ENCODE measurements at places on chromosomes 1 and 21.

- DNase-seq: no peak
These were observed 20.6 kb upstream of the CRB1 start for GRCh38 chr1:197247465-197247864.

GRCh38 chr1:174740249-174740968, 259.3 kb upstream of the CACYBP start:
- peak; percentile 54 for DNase-seq

DNA sequence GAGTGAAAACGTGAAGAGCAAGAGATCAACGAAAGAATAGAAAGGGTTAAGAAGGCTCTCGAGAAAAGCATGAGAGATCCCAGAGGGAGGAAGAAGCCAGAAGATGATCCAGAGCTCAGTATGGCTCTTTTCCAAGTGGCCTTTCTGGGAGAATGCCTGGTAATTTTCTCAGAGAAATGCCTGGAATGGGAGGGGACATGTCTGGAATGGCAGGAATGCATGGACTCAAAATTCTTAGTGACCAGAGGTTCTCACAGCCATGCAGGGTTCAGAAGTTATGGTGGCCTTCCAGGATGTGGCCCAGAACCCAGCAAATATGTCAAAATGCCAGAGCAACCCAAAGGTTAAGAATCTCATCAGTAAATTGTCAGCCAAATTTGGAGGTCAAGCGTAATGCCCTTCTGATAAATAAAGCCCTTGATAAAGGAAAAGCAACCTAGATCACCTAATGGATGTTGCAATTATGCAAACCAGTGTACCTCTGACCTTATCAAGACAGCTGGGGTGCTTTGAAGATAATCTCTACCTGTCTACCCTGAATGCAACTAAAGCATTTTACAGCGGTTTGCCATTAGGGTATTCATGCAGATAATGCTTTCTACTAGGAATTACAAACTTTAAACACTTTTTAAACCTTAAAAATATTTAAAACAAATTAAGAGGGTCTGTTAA, 53.1 kb downstream of the NBPF6 start:
- DNase-seq: peak; percentile 88

- DNase-seq: no peak
These were observed 74.7 kb upstream of the OLFM3 start for GRCh38 chr1:102071451-102071850.

- DNase-seq: no peak
These were observed 954.9 kb downstream of the ADGRL2 start for GRCh38 chr1:82755671-82756070.

GRCh38 chr1:53616927-53617326, 122.0 kb downstream of the GLIS1 start:
- no peak for DNase-seq

GRCh38 chr1:248593226-248593625, 4.3 kb downstream of the OR2T10 start:
- DNase-seq: no peak

GRCh38 chr1:206829875-206830274, 35.5 kb upstream of the IL20 start:
- no peak for DNase-seq

- no peak for DNase-seq
These were observed 12.8 kb downstream of the SH2D1B start for GRCh38 chr1:162398999-162399580.

GRCh38 chr1:113091988-113092594, 19.1 kb downstream of the LRIG2 start:
- no peak for DNase-seq

GRCh38 chr21:32602099-32602498, 10.1 kb downstream of the CFAP298 start:
- no peak for DNase-seq

DNA sequence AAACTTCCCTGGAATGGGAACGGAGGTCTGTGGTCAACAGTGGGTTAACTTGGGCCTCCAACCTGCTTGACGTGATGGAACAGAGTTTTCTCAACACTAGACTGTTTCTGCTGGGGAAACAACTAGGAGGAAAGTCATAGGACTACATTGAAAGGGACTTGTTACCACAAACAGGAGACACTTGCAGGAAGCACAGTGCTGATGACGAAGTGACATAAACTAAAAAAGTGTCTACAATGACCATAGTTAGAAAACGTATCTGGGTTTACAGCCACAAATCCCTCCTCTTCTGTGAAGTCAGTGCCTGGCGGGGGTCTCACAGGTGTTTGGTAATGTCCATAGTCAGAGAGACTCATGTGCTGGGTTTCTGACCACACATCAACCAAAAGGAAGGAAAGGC, 86.3 kb downstream of the FCRL5 start:
- no peak for DNase-seq

GRCh38 chr21:37153935-37154350, 80.9 kb downstream of the TTC3 start:
- peak; percentile 10 for DNase-seq

DNA sequence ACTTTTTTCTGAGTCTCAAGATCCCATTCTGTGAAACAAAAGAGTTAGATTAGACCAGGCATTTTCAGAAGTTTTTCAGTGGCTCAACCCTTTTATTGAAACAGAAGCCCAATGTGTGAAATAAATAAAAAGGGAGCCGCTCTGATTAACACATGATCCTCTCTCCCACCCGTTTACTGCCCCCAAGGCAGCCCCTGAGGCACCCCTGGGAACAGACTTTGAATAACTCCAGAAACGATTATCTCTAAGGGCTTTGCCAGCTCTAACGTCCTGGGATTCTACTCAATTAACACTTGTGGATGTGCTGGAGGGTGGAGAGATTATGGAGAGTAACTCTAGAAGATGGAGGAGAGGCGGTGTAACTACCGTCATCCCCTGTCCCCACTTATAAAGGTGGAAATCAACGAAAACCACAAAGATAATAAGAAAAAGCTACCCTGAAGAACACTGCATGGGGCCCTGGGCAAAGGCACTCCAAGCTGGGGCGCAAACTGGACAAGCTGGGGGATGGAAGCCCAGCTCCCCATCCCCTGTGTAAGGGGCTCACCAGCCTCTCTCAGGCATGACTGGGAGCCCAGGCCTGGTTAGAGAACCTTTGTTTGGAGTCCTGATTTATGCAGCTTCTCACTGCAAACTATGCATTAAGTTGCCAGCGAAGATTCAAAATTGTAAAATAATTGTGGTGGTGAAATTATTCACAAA, 39.0 kb upstream of the GRIK3 start:
- no peak for DNase-seq

DNA sequence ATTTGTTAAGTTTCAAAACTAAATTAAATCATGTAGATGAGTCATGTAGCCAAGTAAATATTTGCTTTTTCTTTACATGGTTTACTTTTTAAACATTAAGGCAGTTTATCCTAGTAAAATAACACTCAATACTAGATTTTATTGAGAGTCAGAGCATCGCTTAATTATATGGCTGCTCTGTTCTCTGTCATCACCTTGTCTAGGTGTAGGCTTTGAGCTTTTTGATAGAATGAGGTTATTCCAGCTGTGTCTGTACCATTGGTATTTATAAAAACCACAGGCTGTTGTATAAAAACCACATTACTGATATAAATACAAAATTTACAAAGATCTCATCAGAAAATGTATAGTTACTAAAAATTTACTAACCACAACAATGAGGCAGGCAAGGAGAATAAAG, 42.5 kb upstream of the GPR52 start:
- DNase-seq: no peak

- DNase-seq: no peak
These were observed 260.6 kb downstream of the CACNA1E start for GRCh38 chr1:181743878-181744312.

DNA sequence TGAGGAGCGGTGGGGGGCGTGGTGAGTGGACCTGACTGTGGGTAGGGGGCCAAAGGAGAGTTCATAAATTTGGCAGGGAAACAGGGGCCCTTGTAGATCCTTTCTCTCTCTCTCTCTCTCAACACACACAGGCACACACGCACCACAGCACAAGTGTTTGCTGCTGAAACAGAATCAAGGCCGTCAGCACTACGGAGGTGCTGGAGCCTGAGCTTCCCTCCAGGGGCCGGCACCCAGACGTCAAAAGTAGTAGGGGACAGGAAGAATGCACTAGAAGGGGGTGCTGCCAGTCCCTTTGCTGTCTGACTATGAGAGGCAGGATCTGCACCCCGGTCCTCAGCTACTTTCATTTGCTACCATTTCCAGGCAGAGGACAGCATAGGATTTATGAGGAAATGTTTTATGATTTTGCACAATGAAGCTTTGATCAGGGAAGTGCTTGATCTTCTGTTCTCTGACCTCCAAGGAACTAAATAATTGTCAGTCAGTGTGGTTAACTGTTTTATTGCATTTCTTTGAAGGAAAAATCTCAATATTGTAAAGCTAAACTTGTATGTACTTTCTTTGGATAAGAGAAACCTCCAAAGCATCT, 74.3 kb upstream of the FAM3B start:
- no peak for DNase-seq

DNA sequence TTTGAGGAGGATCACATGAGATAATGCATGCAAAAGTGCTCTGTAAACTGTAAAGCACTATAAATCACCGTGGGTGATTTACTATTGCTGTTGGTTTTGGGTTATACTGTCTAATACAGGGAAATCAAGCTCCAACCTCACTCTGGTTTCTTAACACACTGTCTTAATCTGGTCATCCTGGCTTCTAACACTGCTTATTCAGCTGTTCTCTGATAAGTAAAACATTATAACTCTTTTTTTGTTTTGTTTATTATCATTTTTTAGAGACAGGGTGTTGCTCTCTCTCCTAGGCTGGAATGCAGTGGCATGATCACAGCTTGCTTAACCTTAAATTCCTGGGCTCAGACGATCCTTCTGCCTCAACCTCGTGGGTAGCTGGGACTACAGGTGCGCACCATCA, 21.9 kb upstream of the LSM10 start:
- no peak for DNase-seq

- DNase-seq: peak; percentile 31
These were observed 1.7 kb downstream of the NR5A2 start for GRCh38 chr1:200029035-200029821.

GRCh38 chr1:78275456-78275855, 215.3 kb upstream of the PTGFR start:
- DNase-seq: peak; percentile 74

GRCh38 chr1:201880928-201881571, 7.6 kb upstream of the SHISA4 start:
- no peak for DNase-seq

GRCh38 chr1:241637046-241637590, 3.1 kb downstream of the CHML start:
- DNase-seq: peak; percentile 21

- DNase-seq: peak; percentile 66
These were observed 6.2 kb upstream of the KCNK2 start for GRCh38 chr1:215076322-215076721.

- no peak for DNase-seq
These were observed 24.0 kb downstream of the C1QB start for GRCh38 chr1:22676916-22677583.

- DNase-seq: no peak
These were observed 125.3 kb upstream of the CACYBP start for GRCh38 chr1:174874331-174875053.

- peak; percentile 92 for DNase-seq
These were observed 10.2 kb downstream of the IRF2BP2 start for GRCh38 chr1:234599617-234600417.
